Right atrium auricular region (tissue), 2 donors: ENCODE measurements at places on chromosomes 7 and 10.

- peak overlapping the region; percentile 80 for H3K27ac ChIP-seq
- H3K36me3 ChIP-seq: peaks cover 29% of the 10 kb centered on the region
- H3K4me1 ChIP-seq: no peaks in the 10 kb centered on the region
- H3K4me3 ChIP-seq: no peak overlapping the region
- DNase-seq: no peak
- H3K27me3 ChIP-seq: no peaks in the 10 kb centered on the region
Measured at GRCh38 chr7:44769776-44770294, 21.2 kb downstream of the ZMIZ2 start.

GRCh38 chr7:47256016-47256415 is 325.9 kb downstream of the TNS3 start:
- no peak overlapping the region for H3K27ac ChIP-seq
- no peak for DNase-seq
- H3K27me3 ChIP-seq: no peaks in the 10 kb centered on the region
- no peak overlapping the region for H3K4me3 ChIP-seq
- H3K36me3 ChIP-seq: no peaks in the 10 kb centered on the region

DNA sequence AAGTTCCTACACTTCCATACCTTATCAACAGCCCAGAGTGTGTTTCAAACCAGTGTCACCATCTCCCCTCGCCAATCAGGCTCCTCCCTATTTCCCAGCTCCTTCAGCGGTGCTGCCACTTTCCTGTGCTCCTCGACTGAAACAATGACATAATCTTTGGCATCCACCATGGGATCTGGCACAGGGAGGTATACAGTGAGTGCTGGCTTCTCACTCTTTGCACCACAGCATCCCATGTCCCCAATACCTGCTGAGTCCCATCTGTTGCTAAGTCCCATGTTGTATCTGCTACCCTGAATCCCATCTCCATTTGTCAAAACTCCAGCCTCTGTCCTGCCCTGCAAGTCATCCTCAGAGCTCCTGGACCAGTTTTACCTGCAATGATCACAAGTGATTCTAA is 15.4 kb downstream of the PAXIP1 start:
- peaks cover 10% of the 10 kb centered on the region for H3K4me1 ChIP-seq
- DNase-seq: no peak
- H3K4me3 ChIP-seq: no peak overlapping the region

DNA sequence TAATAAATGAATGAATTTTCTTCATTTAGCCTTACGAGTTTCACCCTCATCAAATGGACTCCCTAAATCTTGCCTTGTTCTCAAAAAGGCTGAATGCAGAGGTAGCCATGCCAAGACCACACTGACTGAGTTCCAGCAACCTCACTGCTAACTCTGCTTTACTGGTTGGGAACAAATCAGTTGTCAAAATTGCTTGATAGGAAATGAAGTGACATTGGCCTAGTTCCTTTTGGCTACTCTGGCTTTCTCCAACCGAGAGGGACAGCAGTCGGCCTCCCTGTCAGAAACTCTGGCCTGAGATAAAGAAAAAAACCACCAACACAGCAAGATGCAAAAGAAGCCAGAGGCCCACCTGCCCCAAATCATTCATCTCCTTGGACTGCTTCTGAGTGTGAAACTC is 87.0 kb downstream of the PPP1R3C start:
- H3K4me1 ChIP-seq: no peaks in the 10 kb centered on the region
- no peak overlapping the region for H3K4me3 ChIP-seq
- no peaks in the 10 kb centered on the region for H3K36me3 ChIP-seq

- H3K27ac ChIP-seq: no peak overlapping the region
- no peaks in the 10 kb centered on the region for H3K4me1 ChIP-seq
- H3K36me3 ChIP-seq: no peaks in the 10 kb centered on the region
- DNase-seq: no peak
- H3K4me3 ChIP-seq: no peak overlapping the region
Measured at GRCh38 chr10:118799777-118800176, 45.0 kb upstream of the CACUL1 start.

- H3K4me3 ChIP-seq: no peak overlapping the region
- DNase-seq: peak; percentile 63
- H3K27ac ChIP-seq: peak overlapping the region; percentile 67
- no peaks in the 10 kb centered on the region for H3K27me3 ChIP-seq
- H3K4me1 ChIP-seq: peaks cover 38% of the 10 kb centered on the region
Measured at GRCh38 chr7:44398511-44398911, 73.1 kb upstream of the CAMK2B start.

DNA sequence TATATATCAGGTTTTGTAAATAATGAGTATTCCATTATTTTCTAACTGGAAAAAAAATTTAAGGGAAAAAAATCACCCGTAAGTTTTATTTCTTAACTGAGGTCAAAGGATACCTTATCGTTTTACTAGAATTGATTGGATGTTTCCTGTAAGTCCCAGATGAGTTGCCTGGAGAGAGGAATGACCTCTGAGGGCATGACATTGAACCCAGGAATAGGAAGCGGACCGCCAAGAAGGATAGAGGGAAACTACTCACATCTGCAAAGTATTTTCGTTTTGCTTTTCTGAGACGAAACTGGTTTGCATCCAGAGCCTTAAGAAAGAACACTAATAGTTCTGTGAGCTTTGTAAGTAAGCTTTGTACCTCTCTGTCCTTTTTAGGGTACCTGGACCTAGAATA is 17.4 kb downstream of the RABGEF1 start:
- DNase-seq: no peak
- no peaks in the 10 kb centered on the region for H3K27me3 ChIP-seq
- H3K36me3 ChIP-seq: no peaks in the 10 kb centered on the region
- H3K27ac ChIP-seq: no peak overlapping the region
- H3K4me3 ChIP-seq: no peak overlapping the region

- H3K36me3 ChIP-seq: no peaks in the 10 kb centered on the region
- H3K4me1 ChIP-seq: no peaks in the 10 kb centered on the region
- no peak overlapping the region for H3K4me3 ChIP-seq
- DNase-seq: no peak
Measured at GRCh38 chr7:20348125-20348807, 17.6 kb downstream of the ITGB8 start.

- H3K4me3 ChIP-seq: no peak overlapping the region
- no peak overlapping the region for H3K27ac ChIP-seq
- no peaks in the 10 kb centered on the region for H3K27me3 ChIP-seq
- no peak for DNase-seq
- H3K4me1 ChIP-seq: no peaks in the 10 kb centered on the region
Measured at GRCh38 chr7:131950758-131951157, 394.3 kb upstream of the PODXL start.

DNA sequence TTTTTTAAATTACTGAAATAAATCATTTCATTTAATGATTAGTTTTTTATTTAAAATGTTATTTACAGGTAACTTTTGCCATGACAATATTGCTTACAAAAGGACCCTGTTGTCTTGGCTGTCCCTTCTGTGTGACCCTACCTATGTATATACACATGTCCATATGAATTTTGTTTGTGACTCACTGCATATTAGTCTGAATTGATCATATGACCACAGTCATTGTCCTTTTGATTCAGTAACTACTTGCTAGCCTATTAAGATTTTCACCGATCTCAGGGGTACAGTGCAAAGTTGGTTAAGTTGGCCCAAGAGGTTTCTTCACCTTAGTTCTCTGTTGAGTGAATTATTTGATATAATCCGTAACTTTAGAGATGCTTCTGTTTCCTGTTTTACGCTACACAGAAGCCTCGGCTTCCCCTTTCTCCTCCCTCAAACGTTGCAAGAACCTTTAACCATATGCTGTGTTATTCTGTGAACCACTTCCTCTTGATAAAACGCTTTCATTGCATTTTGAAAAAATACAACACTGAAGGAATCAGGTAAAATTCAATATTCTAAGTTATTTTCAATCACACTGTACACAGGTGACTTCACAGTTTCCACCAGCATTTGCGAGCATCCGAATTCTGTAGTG is 43.9 kb downstream of the APBB1IP start:
- no peak overlapping the region for H3K27ac ChIP-seq
- H3K4me3 ChIP-seq: no peak overlapping the region
- DNase-seq: no peak
- no peaks in the 10 kb centered on the region for H3K27me3 ChIP-seq
- H3K4me1 ChIP-seq: peaks cover 22% of the 10 kb centered on the region

DNA sequence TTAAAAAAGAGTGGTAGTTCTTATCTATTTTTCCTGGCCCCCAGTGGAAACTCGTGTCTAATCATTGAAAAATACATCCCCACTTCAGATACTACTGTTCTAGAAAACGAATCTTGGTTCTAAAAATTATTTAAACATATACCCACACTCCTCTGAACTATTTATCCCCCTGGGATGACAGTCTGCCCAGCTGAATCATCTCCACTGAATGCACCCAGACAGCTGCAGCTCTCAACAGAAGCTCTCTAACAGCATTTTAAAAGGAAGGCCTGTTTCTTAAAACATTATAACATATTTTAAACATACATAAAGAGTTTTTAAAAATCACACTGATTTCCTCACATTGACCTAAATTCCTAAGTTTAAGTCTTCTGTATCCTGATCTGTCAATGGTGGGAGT is 544.6 kb upstream of the PHF14 start:
- DNase-seq: no peak
- no peak overlapping the region for H3K27ac ChIP-seq
- no peak overlapping the region for H3K4me3 ChIP-seq

DNA sequence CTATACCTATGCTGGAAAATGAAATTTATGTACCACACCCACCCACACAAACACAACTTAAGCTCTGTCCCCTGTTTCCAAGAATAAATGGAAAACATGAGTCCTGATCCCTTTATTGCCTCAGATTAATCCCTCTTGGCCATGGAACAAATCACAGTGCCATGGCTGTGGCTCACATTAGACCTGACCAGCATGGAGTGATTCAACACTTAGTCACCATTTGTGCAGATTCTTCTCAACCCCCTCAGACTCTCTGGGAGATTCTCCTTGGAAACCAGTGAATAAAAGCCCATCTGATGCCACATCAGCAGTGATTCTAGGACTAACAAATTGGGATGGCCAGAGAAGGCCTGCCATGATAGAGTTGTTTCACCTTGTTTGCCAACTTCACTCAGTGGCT is 204.4 kb upstream of the TMEM72 start:
- no peak for DNase-seq
- no peak overlapping the region for H3K4me3 ChIP-seq
- H3K27me3 ChIP-seq: no peaks in the 10 kb centered on the region
- no peak overlapping the region for H3K27ac ChIP-seq
- H3K4me1 ChIP-seq: no peaks in the 10 kb centered on the region

DNA sequence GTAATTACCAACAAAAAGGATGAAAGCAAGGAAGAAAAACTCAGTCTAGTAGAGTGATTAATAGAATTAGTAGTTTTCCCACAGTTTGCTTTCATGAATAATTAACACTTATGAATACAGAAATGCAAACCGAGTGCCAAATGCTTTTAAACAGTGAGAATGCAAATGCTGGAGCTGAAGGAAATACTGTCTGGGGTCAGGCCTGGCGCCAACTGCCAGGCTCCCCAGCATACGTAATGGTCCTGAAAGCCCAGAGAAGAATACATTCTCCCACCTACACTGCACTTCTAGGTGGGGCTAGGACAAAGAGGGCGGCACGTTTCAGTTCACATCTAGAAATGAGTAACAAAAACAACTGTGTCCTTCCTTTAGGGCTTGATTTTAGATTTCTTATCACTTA is 30.0 kb downstream of the GLUD1 start:
- H3K27me3 ChIP-seq: no peaks in the 10 kb centered on the region
- no peak for DNase-seq
- H3K27ac ChIP-seq: no peak overlapping the region
- H3K4me3 ChIP-seq: no peak overlapping the region

DNA sequence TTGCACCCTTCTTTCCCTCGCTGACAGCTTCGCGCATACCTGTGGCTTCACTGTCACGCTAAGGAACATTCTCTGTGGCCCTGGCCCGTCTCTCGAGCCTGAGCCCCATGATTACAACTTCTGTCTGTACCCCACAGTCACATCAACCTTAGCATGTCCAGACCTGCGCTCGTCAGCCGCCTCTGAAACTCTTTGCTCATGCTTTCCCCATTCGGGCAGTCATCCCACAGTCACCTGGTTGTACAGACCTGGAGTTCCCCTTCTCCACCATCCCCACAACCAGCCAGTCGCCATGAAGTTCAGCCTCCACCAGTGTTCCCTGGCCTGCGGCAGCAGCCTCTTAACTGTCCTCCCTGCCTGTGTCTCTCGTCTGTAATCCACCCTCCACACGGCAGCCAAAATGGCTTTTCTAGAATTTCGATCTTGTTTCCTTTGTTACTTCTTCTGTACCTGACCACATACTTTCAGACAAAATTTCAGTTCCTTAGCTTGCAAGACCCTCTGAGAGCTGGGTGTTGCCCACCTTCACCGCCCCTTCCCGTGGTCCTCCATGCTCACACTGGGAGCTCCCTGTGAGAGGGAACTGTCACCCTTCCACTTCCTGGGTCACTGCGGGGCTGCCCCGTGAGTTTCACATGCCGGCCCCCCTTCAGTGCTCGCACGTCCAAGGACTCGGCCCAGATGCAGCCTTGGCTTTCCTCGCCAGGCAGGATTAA is 229.2 kb downstream of the CELF2 start:
- no peaks in the 10 kb centered on the region for H3K36me3 ChIP-seq
- H3K4me3 ChIP-seq: no peak overlapping the region
- DNase-seq: no peak
- H3K27ac ChIP-seq: no peak overlapping the region
- peaks cover 33% of the 10 kb centered on the region for H3K4me1 ChIP-seq
- no peaks in the 10 kb centered on the region for H3K27me3 ChIP-seq

- no peaks in the 10 kb centered on the region for H3K27me3 ChIP-seq
- H3K27ac ChIP-seq: no peak overlapping the region
- no peak overlapping the region for H3K4me3 ChIP-seq
- peaks cover 25% of the 10 kb centered on the region for H3K36me3 ChIP-seq
- H3K4me1 ChIP-seq: no peaks in the 10 kb centered on the region
Measured at GRCh38 chr10:14858338-14858960, 20.2 kb upstream of the SUV39H2 start.
